Ammon's horn (tissue), 1 donor: ENCODE measurements at places on chromosomes 12 and 14.

- peak; percentile 97 for DNase-seq
Observed at GRCh38 chr12:27523642-27524493, at the start of gene PPFIBP1. Gene PPFIBP1 (plus strand): TSS chr12:27524206. CDS start chr12:27633397, 109,191 bp downstream.

- no peak for DNase-seq
Observed at GRCh38 chr12:27644158-27644845, 51.9 kb upstream of the REP15 start.

DNA sequence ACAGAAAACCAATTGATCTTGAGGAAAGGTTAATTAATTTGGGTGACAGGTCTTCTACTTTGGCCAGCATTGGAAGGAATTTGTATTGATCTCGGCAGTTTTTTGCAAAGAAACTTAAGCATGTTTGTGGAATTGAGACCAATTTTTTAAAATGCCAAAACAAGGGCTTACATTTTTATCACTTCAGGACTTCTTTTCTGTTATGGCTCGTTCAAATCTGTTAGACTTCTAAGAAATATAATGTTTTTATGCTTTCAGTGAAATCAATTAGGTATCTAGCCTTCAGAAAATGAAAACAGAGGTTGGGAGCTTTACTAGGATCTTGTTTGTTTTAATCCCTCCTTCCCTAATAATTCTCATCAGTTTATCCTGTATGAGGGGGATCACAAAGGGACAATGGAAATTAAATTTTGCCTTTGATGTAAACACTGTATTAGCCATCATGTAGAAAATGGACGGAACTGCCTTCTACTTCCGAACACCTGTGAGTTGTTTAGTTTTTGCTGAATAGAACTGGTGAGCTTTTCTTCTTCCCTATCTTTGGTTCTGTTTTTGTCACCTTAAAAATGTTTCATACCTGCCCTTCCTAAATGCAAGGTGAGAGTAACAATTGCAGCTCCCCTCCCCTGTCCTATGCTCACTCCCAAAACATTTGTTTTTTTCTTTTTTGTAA is 7.8 kb downstream of the FOXA1 start:
- DNase-seq: no peak

DNA sequence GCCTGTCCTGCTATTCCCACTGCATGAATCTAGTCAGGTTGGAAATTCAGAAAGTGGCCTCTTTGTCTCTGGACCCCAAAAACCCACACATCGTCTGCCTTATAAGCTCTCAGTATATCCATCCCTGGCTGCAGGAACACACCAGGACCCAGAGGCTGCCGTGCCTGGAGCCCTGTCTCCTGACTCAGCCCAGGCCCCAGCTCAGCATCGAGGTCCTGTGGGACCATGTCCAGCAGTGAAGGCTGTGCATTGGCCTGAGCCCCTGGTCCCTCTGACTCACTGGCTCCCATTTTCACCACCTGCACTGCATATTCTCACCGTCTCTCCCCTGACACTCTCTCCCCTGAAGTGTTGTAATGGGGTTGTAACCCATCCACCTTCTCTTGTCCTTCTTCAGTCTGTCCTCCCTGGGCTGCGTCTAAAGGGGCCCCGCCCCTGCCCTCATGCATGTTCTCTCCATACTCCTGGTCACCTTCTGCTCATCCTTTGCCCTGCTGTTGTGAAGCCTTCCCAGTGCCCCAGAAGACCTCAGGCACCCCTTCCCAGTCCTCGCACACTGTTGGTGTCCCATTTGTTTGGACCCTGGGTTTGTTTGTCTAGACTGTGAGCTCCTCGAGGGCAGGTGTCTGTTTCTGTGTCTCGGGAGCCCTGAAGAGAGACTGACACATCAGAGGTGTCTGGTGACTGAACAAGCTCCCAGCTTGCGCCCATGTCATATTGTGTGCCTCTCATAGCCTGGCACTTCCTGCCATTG is 43.8 kb downstream of the EVL start:
- DNase-seq: no peak

DNA sequence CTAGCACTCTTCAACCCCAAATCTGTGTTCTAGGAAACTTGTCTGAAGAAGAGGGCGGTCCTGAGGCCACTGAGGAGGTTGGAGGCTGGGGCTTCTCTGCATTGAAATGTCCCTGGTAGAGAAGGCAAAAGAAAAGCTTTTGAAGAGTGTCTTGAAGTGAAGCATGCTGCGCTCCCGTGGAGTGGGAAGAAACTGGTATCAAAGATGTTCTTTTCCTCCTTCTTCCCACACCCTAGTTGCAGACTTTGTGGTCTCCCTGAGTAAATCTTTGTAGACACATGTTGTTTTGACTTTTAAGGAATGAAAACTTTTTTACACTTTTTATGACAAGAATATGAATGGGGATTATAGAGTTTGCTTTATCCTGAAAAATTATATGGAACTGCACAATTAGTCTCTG is 59.0 kb upstream of the ANP32D start:
- peak; percentile 14 for DNase-seq

DNA sequence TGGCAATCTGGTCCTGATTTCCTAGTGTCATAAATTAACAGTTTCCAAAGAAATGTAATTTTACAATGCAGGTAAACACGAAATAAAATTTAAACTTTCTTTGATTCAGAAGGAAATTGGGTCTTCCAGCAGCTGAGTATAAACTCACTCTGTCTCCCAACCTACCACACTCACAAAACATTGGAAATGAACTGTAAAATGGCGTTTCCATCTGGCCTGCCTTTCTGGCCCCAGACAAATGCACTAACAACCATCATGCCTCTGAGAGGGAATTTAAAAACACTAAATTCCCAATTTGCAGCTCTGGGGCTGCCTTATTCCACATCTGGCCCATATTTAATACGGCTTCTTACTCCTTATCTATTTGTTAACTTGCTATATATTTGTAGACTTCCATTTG is 19.3 kb downstream of the ATP2B1 start:
- no peak for DNase-seq

GRCh38 chr12:109462868-109463692 is 14.0 kb downstream of the KCTD10 start:
- peak; percentile 42 for DNase-seq

- DNase-seq: peak; percentile 19
Observed at GRCh38 chr12:132886529-132887477, 602 bp downstream of the CHFR start.

- DNase-seq: no peak
Observed at GRCh38 chr12:20077618-20078017, 290.7 kb upstream of the PDE3A start.

DNA sequence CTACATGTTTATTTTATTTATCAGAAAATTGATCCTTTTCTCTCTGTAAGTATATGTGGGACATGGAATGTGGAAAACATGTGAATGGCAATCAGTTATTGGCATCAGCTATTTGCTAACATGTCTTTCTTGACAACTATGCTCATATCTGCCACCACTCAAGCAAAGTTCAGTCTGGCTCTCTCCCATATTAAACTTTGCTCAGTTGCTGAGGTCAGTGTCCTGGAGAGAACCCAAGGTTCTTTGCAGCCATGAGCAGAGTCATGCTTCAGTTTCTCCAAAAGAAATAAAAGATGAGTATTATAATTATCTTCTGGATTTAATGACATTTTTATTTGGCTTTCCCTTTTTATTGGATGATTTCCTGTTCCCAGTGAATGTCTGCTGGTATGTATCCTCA is 42.6 kb downstream of the A2M start:
- DNase-seq: no peak

DNA sequence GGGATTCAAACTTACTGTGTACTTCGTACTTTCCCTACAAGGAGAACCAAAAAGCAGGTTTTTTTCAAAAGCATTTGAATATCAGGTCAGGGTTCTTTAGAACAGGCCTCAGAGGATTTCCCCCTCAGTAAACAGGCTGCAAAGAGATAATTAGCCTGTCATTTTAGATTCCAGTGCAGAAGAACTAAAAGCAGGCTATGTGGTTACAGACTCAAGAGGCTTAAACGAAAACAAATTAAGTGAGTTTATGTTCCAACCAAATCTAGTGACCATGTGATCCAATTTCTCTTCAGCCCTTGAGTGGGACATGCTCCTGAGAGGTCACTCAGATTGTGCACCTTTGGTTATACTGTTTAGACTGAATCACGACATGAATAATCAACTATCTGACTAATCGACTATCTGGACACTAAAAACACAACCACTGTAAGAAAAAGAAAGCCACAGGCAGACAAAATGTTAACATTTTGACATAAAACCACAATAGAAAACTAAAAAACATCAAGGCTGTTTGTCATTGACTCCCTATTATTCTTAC is 4.5 kb downstream of the TMED8 start:
- no peak for DNase-seq

- DNase-seq: no peak
Observed at GRCh38 chr14:34223373-34224148, 238.5 kb downstream of the SPTSSA start.

DNA sequence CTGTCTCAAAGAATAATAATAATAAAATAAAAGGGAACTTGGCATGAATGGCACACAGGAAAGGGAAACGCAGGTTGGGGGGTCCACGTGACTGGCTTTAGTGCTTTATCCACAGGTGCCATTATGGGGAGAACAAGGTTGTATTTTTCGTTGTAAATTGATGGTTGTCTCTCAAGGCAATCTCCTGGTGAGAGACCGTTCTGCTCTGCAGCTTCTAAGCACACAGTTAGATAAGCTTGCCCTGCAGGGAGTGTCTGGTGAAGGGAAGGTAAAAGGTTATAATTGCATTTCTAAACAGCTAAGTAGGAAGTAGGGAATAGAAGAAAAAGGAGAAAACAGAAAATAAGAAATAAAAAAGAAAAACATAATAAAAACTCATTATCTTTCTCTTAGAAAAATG is 69.1 kb upstream of the CPSF6 start:
- no peak for DNase-seq

- DNase-seq: no peak
Observed at GRCh38 chr14:79464468-79464867, 746.8 kb downstream of the DIO2 start.
